Muscle of arm (tissue), 14 donors: ENCODE measurements at places on chromosomes 7 and 10. TPM values are rescaled to one million over a fixed set of nuclear protein-coding genes. Genes with fewer than 3 reads are reported as not detected.

Gene GRID1
- polyA plus RNA-seq, result 3.0 TPM

DNA sequence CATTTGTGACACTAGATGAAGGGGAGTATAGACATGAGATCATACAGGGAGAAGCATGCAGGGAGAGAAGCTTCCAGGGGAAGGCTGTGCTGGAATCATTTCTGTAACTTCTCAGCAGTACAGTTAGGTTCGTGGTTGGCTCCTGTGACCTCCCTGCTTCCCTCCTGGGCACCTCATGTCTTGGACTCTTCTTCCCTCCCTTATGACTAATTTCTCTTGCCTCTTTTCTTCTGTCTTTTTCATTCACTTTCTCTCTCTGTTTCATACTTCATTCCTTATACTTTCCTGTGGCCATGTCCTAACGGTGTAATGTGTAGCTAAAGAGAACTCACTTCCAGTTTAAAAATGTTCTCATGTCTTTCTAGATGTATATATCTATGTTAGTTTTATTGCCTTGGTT is 19.1 kb upstream of the HKDC1 start:
- no peak for DNase-seq

GRCh38 chr10:45997994-45998763 is 25.9 kb downstream of the TIMM23 start:
- no peak for DNase-seq

Gene TMEM236
- 0.64 TPM for polyA plus RNA-seq

DNA sequence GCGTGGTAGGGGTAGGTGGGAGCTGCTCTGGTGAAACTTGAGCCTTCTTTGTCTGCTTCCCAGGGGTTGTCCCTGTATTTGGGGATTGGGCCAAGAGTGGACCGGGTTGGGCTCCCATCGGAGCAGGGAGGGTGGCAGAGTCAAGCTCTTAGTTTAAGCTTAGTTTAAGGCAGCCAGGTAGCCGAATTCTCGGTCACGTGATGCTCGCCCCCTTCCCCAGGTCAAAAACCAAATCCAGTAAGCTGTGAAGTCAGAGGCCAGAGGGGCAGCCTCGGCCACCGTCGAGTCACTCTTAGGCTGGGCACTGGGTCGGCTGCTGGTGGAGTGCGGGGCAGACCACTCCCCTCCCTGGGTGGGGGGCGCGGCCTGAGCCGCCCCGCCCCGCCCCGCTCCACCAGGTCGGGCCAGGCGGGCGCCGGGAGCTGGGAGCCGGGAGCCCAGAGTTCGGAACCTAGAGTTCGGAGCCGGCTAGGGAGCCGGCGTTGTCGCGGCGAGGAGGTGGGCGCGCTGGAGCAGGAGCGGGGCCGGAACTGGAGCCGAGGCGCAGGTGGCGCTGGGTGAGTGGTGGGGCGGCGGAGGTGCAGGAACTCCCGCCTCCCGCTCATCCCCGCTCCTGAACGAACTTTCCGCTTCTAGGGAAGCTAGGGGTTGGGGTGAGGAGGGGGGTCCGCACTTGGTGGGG is 2.8 kb upstream of the LZTS2 start:
- no peak for DNase-seq
